ENCODE measurements at places on chromosomes 11 and 22. TPM values are rescaled to one million over a fixed set of nuclear protein-coding genes. Genes with fewer than 3 reads are reported as not detected.

DNA sequence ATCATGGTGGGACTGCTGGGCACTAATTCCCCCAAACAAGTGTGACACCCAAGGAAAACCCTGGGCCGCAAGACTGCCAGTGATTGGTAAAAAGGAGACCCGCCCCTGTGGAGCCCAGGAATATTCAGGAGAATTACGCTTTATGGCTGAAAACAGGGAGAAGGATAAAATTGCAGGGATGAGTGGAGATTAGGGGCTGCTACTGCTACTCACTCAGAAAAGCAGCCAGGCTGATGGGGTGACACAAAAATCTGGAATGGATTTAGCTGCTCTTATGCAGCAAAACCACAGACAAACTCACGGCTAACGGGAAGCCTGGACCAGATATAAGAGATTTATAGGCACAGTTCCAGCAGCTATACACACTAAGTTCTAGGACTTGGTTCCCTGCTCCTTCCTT lies 4.4 kb upstream of the FBXO3 start:
- H3K27ac ChIP-seq = no peak overlapping the region
- no peaks in the 10 kb centered on the region for H3K27me3 ChIP-seq
- H3K36me3 ChIP-seq = no peaks in the 10 kb centered on the region
- H3K4me1 ChIP-seq = peaks cover 9% of the 10 kb centered on the region

- no peak overlapping the region for H3K4me3 ChIP-seq
- H3K27ac ChIP-seq = no peak overlapping the region
- no peaks in the 10 kb centered on the region for H3K27me3 ChIP-seq
- DNase-seq = no peak
- no peaks in the 10 kb centered on the region for H3K4me1 ChIP-seq
Observed at GRCh38 chr11:6882751-6883150, 6.3 kb downstream of the OR10A4 start.

- H3K4me3 ChIP-seq = no peak overlapping the region
- no peaks in the 10 kb centered on the region for H3K27me3 ChIP-seq
- peaks cover 12% of the 10 kb centered on the region for H3K4me1 ChIP-seq
- DNase-seq = no peak
- H3K36me3 ChIP-seq = no peaks in the 10 kb centered on the region
Observed at GRCh38 chr11:1340111-1340510, 30.7 kb upstream of the TOLLIP start.

DNA sequence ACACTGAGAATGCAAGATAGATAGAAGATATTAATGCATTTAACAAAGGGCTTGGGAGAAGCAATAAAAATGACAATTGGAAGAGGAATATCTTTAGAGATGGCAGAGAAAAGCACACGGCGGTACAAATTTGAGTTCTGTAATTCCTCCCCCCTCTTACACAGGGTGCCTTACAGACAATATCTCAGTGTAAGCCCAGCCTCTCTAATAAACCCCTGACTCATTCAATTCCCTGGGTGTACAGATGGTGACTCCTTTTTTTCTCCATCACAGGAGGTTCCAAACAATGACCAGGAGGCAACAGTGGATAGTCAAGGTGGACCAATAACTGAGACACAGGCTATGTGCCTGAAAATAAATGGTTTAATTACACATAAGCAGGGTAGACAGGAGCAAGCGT lies 598.6 kb downstream of the OPCML start:
- DNase-seq = no peak
- H3K36me3 ChIP-seq = no peaks in the 10 kb centered on the region
- no peaks in the 10 kb centered on the region for H3K27me3 ChIP-seq
- no peaks in the 10 kb centered on the region for H3K4me1 ChIP-seq
- no peak overlapping the region for H3K27ac ChIP-seq
- no peak overlapping the region for H3K4me3 ChIP-seq

DNA sequence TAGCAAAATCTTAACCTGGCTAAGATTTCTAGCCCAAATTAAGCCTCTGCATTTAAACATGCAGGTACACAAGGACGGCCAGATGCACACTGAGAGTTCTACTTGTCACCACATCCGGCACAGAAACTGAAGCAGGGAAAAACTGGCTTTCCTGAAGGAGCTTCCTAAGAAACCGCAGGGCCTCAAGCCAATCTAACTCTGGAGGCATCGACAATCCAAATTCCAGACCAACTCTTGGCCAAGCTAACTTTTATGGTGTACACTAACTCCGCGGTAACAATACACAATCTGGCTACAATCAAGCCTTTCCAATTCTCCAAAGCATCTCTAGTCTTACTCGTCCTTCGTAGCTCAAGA lies 1.2 kb downstream of the MSANTD2 start:
- peaks cover 17% of the 10 kb centered on the region for H3K4me1 ChIP-seq
- no peaks in the 10 kb centered on the region for H3K36me3 ChIP-seq
- H3K27ac ChIP-seq = peak overlapping the region; percentile 99
- DNase-seq = no peak
- H3K27me3 ChIP-seq = no peaks in the 10 kb centered on the region

GRCh38 chr11:55697817-55698216 lies 35.8 kb downstream of the OR4C6 start:
- no peaks in the 10 kb centered on the region for H3K36me3 ChIP-seq
- no peak overlapping the region for H3K27ac ChIP-seq
- DNase-seq = no peak
- H3K4me3 ChIP-seq = no peak overlapping the region
- no peaks in the 10 kb centered on the region for H3K4me1 ChIP-seq

DNA sequence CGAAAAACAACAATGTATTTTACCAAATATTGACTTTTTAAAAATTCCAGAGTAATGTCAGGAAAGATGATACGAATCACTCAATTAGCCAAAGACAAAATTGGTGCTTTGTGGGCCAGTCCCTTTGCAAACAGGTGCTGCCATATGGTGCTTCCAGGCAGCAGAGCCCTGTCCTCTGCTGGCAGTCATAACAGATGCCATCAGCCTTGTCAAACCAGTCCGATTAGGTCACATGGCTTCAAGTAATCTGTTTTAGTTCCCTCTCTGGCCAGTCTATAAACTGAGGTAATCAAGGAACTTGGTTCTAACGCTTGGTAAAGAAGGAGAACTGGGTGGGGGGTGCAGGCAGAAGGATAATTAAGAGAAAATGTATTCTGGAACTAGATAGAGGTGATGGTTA lies 49.1 kb upstream of the CAPRIN1 start:
- H3K27me3 ChIP-seq = no peaks in the 10 kb centered on the region
- H3K36me3 ChIP-seq = no peaks in the 10 kb centered on the region
- H3K27ac ChIP-seq = no peak overlapping the region
- DNase-seq = no peak

- no peak overlapping the region for H3K4me3 ChIP-seq
- H3K27ac ChIP-seq = no peak overlapping the region
- no peak for DNase-seq
- H3K4me1 ChIP-seq = no peaks in the 10 kb centered on the region
- no peaks in the 10 kb centered on the region for H3K27me3 ChIP-seq
Observed at GRCh38 chr11:129710423-129710822, 105.2 kb upstream of the TMEM45B start.

DNA sequence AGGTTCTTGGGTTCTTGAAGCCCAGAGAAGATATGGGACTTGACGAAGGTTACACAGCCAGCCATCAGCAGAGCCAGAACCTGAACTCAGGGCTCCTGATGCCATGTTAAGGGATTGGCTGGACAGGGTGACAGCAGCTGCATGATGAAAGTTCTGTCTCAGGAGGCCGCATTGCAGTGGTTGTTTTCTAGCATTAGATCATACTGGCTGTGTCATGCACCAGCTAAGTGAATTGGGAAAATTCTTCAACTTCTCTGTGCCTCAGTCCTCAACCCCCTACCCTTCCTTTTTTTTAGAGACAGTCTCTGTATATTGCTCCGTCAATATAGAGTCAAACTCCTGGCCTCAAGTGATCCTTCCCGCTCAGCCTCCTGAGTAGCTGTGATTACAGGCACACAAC lies 5.4 kb upstream of the LTBP3 start:
- H3K4me1 ChIP-seq = peaks cover 31% of the 10 kb centered on the region
- no peaks in the 10 kb centered on the region for H3K27me3 ChIP-seq
- no peak overlapping the region for H3K4me3 ChIP-seq
- H3K27ac ChIP-seq = no peak overlapping the region
- H3K36me3 ChIP-seq = peaks cover 6% of the 10 kb centered on the region

DNA sequence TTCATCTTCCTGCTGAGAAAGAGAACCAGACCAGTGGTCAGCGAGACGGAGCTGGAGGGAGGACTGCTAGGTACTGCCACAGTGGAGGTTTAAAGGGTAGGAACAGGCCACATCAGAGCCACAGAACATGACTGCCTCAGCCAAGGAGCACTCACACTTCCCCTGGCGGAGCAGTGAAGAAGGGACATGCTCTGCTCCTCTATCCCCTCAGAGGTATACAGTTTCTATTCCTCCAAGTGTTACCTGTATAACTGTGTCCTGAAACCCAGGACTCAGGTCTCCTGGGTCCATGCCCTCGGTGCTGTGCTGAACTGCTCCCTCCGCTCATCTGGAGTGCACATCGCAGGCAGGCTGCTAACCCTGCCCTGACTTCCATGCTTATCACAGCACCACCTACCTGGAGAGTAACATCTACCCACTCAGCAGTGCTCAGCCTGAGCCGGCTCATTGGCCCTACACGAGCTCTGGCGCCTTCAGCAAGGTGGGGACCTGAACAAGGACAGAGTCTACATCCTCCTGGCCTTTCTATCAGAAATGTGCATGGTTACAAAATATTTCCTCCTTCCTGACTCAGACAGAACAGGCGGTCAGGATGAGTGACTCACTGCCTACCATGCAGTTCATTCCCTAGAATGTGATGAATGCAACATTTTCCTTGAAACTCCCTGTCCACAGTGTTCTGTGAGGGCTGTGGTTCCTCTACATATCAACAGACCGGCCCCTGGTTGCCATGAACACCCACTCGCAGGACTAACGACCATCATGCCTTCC lies 52.9 kb downstream of the C11orf58 start:
- H3K27me3 ChIP-seq = no peaks in the 10 kb centered on the region
- no peak for DNase-seq
- no peaks in the 10 kb centered on the region for H3K4me1 ChIP-seq
- no peaks in the 10 kb centered on the region for H3K36me3 ChIP-seq

- peaks cover 3% of the 10 kb centered on the region for H3K4me1 ChIP-seq
- no peak overlapping the region for H3K27ac ChIP-seq
- no peaks in the 10 kb centered on the region for H3K27me3 ChIP-seq
- no peaks in the 10 kb centered on the region for H3K36me3 ChIP-seq
- peak; percentile 21 for DNase-seq
Observed at GRCh38 chr11:116972691-116973090, 125.5 kb downstream of the SIK3 start.

DNA sequence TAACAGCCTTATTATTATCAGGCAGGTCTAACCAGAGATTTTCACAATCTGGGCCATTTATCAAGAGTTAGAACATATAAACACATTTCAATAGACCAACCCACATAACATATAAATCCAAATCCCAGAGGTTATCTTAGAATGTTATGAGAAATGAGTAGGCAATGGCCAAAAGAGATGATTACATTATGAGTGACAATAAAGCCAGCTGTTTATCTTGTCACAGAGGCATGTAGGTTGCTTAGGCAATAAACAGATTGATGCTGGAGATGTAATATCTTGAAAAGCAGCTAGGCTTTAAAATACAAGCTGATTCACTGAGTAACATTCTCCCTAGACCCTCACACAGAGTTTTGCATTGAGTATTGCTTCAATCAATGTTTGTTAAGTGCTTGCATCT lies 148.5 kb upstream of the SESN3 start:
- no peaks in the 10 kb centered on the region for H3K4me1 ChIP-seq
- H3K4me3 ChIP-seq = no peak overlapping the region
- no peak for DNase-seq
- no peaks in the 10 kb centered on the region for H3K36me3 ChIP-seq

DNA sequence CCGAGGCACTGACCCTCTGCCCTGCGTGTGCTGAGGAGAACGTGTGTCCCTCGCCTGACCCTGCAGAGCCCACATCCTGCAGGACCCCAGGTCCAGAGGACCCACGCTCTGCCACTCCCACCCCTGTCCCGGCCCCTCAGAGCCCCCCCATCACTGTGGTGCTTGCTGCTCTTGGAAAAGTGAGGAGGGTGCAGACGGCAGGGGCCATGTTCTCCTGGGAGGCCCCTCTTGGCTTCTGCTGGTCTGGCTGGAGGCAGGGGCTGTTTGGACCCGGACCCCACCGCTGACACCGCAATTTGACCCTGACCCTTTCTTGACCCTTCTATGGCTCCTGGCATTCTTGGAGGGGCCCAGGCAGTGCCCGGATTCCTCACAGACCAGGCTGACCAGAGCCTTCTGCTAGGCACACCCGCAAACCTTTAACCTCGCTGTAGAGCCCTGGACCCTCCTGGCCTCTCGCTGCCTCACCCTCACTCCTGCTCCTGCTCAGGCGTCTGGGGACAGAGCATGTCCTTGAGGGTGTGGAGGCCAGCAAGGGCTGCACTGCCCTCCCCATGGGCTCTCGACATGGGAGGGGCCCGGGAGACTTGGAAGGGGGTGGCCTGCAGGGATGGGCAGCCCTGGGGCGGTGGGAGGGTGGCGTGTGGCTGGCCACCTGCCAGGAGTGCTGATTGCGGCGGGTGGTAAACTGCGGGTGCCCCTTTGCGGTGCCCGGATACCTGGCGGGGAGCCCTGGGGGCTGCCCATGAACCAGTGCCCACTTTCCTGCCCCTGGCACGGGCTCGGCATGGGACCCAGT lies 37.0 kb upstream of the MUC5AC start:
- H3K4me1 ChIP-seq = no peaks in the 10 kb centered on the region
- DNase-seq = no peak
- H3K4me3 ChIP-seq = no peak overlapping the region
- no peaks in the 10 kb centered on the region for H3K36me3 ChIP-seq

The UPK3A gene
- total RNA-seq = not detected

The RFPL2 gene
- total RNA-seq = not detected

The NELL1 gene
- not detected for total RNA-seq

The CDHR5 gene
- total RNA-seq = not detected

The GGT1 gene
- 10.4 TPM for total RNA-seq

All from B cell (primary cell).